ENCODE measurements at places on chromosomes 3 and 15.

DNA sequence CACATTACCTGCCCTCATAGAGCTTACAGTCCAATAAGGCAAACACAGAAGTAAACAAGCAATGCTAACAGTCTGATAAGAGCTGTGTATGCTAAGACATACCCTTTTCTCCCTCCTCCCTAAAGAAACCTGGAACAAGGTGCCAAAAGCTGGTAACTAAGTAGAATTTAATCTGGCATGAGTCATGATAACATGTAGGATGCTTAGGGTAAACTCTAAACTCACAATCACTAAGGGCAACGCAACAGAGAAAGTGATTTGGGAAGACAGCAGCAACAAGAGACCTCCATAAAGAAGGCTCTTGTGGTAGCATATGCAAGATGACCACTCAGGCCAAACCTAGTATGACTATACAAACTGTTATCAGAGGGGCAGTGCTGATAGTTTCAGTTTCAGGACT, 55.5 kb downstream of the MYO1E start:
- DNase-seq, result no peak

- no peak for DNase-seq
Observed at GRCh38 chr3:38163841-38164642, 1.3 kb upstream of the OXSR1 start.

GRCh38 chr3:98680723-98681122, 82.4 kb upstream of the ST3GAL6 start:
- DNase-seq, result no peak

DNA sequence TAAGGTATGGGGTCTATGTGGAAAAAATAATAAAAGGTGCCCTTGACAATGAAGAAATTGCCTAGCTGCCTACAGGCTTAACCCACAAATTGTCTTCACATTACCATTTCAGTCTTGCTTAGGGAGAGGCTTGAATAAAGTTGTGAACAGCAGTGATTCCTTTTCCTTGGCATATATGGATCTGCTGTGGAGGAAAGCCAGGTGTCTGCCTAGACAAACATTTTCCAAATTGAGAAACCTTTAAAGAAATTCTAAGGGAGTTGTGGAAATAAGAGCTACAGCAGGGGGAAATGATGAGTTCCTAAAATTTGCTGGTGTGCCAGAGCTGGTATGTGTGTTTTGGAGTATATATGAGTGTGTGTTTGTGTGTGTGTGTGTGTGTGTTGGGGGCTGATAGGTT, 452.1 kb downstream of the NTRK3 start:
- no peak for DNase-seq

GRCh38 chr3:126873416-126873815, 109.5 kb upstream of the PLXNA1 start:
- DNase-seq, result no peak

DNA sequence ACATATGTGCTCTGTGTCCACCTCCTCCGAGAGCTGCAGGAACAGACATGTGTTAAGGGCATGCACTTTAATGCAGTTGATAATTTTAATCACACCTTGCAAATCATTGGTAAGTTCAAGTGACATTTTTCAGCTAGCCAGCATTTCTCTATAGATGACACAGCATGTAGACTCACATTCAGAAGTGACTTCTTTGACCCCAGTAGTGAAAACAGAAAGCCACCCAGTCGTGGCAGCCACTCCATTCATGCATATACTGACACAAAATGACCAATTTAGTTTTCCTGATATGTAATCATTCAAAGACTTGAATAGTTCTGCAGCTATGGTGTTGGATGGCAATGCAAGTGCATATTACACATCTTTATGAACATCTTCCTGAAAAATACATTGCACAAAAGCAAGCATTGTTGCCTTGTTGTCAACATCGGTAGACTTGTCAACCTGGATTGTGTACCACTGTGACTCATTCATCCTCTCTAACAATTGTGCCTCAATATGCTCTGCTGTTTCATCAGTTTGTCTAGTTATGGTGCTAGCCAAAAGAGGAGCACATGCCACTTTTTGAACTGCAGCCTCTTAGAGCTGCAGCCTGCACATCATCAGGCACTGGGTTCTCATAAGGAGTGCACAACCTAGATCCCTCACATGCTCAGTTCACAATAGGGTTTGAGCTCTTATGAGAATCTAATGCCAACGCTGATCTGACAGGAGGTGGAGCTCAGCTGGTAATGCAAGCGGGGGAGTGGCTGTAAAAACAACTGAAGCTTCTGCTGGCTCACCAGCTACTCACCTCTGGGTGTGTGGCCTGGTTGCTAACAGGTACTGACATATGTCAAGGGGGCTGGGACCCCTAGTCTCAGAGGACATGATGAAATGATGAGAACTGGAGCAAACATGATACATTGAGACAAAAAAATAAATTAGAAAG, 622.0 kb downstream of the PYDC2 start:
- DNase-seq, result no peak

Data from activated CD4-positive, alpha-beta T cell treated with anti-CD3 and anti-CD28 coated beads, Interleukin-2, amount 50 U/mL, for 16 hours (primary cell).